Stimulated activated CD8-positive, alpha-beta memory T cell treated with anti-CD3 and anti-CD28 coated beads, Interleukin-7, amount 100 ng/mL, for 1 hour (primary cell): ENCODE measurements at places on chromosomes 5 and 9.

DNA sequence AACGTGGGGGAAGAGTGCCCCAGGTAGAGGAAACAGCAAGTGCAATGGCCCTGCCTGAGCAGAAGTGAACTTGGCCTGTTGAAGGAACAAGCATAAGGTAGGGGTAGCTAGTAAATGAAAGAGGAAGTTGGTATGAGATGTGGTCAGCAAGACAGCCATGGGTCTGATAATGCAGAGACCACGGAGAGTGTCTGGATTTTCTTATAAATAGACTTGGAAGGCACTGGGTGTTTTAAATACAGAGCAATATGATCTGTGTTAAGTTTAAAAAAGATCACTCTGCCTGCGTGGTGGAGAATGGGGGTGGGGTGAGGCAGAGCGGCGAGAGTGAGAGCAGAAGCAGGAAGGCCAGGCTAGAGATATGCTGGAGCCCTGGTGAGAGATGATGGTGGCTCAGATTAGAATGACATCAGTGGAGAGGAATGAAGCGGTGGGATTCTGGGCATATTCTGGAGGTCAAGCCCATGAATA is 4.2 kb downstream of the ADAM19 start:
- no peak for DNase-seq

DNA sequence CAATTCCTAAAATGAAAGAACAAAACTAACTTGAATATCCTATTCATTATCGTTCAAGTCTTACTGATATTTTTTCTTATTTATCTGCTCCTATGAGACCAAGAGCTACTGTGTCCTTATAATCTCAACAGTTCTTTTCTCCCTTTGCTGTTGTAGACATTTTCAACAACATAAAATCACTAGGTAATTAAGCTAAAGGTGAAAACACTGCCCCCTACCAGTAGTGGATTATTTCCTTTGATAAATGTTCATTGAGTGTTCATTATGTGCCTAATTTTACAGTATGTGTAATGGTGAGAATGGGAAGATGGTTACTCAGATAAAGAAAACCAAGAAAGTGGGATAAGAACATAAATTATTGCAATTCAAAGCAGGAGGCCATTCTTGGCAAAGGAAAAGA is 41.4 kb upstream of the PAPPA start:
- no peak for DNase-seq

- DNase-seq = no peak
Measured at GRCh38 chr5:76386360-76386759, 16.7 kb upstream of the IQGAP2 start.

GRCh38 chr9:127987103-127987614 is 6.4 kb upstream of the EEIG1 start:
- no peak for DNase-seq

DNA sequence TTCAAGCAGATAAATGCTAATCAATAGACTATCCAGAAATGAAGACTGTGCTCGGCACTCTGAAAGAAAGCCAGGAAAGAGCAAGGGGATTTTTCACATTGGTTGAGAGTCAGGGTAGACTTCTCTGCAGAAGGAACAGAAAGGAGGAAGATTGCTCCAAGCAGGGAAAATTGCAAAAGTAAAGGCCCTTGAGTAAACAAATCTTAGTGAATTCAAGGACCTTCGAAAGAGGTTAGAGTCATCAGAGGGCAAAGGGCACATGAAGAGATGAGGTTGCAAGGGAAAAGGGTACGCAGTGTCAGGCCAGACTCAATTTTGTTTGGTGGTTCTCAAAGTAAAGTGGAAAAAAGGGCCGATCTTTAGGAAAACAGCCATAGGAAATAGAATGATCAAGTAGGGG is 157.6 kb upstream of the RAI14 start:
- DNase-seq = no peak
